Activated T-helper 1 cell treated with anti-CD3 and anti-CD28 coated beads, Interleukin-12 subunit alpha, Interleukin-12 subunit beta, Interleukin-2, Interleukin-4 antibody, amounts not matched to agents 30 ng/mL and 10 ng/mL and 1 ng/mL, durations not matched to agents 14 hours and 24 hours and 36 hours (primary cell): ENCODE measurements at places on chromosomes 1 and 21.

DNA sequence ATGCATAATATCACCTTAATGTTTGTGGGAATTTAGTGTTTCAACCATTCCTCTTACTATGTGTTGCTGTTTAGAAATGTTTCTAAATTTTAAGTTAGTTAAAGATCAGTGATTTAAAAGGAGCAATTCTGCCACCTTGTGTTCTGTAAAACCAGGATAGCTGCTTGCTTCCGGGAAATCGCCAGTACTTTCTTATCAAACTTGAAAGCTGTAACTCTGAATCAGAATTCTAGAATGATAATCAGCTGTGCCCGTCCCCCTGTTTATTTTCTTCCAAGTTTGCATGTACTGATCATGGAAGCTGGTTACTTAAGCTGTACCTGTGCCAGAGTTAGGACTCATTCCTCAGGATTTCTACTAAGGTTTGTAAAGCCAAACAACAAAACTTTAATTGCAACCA, 656.4 kb downstream of the LTN1 start:
- no peak for DNase-seq
- H3K4me1 ChIP-seq = no peaks in the 10 kb centered on the region
- no peaks in the 10 kb centered on the region for H3K36me3 ChIP-seq
- H3K27me3 ChIP-seq = no peaks in the 10 kb centered on the region
- no peak overlapping the region for H3K27ac ChIP-seq

DNA sequence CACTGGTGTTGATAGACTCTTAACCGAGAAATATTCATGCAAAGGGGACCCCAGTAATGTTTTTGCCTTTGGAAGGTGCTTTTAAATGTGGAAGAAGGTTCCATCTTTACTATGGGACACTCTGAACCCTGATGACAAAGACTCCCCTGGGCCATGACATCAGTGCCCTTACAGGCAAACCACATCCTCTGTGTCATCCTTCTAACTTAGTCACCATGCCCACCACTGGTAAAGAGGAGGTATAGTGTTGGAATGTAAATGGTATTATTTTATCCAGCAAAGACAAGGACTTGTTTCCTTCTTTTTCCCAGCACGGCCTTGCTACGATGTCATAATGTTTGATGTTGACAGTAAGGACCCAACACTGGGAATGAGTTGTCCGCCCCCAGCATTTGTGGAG, 12.6 kb downstream of the METTL13 start:
- peaks cover 47% of the 10 kb centered on the region for H3K4me1 ChIP-seq
- peak overlapping the region; percentile 93 for H3K27ac ChIP-seq
- H3K27me3 ChIP-seq = no peaks in the 10 kb centered on the region
- H3K36me3 ChIP-seq = peaks cover 78% of the 10 kb centered on the region
- H3K4me3 ChIP-seq = peak overlapping the region; percentile 66

- DNase-seq = peak; percentile 49
- peaks cover 32% of the 10 kb centered on the region for H3K4me1 ChIP-seq
- peak overlapping the region; percentile 79 for H3K4me3 ChIP-seq
- no peaks in the 10 kb centered on the region for H3K36me3 ChIP-seq
- peak overlapping the region; percentile 95 for H3K27ac ChIP-seq
- H3K27me3 ChIP-seq = peaks cover 3% of the 10 kb centered on the region
These were observed 88.3 kb upstream of the SGIP1 start for GRCh38 chr1:66445492-66446181.

DNA sequence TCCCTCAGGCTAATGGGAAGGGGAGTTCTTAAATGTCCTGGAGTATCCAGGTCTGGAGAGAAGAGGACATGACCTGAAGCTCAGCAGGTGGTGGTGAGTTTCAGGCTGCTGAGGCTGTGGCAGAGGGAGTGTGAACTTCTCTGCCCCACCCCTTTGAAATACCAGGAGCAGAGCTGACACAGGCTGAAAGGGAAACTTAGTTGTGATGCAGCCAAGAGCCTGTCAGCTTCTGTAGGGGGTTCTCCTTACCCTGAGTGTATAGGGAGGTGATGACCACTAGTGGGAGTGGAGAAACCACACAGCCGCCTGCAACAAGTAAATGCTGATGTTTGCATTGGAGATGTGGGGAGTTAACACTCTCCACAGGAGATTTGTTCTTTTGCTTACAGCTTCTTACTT, 152.3 kb downstream of the FCRL5 start:
- no peaks in the 10 kb centered on the region for H3K4me1 ChIP-seq
- H3K27ac ChIP-seq = no peak overlapping the region
- no peaks in the 10 kb centered on the region for H3K36me3 ChIP-seq
- no peak overlapping the region for H3K4me3 ChIP-seq
- peaks cover 20% of the 10 kb centered on the region for H3K27me3 ChIP-seq

GRCh38 chr1:200432586-200432985, 22.8 kb upstream of the ZNF281 start:
- H3K36me3 ChIP-seq = no peaks in the 10 kb centered on the region
- H3K4me3 ChIP-seq = no peak overlapping the region
- peaks cover 2% of the 10 kb centered on the region for H3K27me3 ChIP-seq
- H3K4me1 ChIP-seq = peaks cover 23% of the 10 kb centered on the region
- no peak overlapping the region for H3K27ac ChIP-seq

GRCh38 chr1:231315887-231316286, 21.8 kb downstream of the EXOC8 start:
- no peak overlapping the region for H3K4me3 ChIP-seq
- peak overlapping the region; percentile 19 for H3K27ac ChIP-seq
- DNase-seq = peak; percentile 26
- H3K36me3 ChIP-seq = no peaks in the 10 kb centered on the region
